CD4-positive, alpha-beta T cell treated with Interleukin-4 for 1 hour (primary cell): ENCODE measurements at places on chromosomes 5 and 9.

GRCh38 chr9:84659313-84659712 is 10.2 kb upstream of the NTRK2 start:
- DNase-seq = no peak

GRCh38 chr9:16312116-16312515 is 558.4 kb downstream of the BNC2 start:
- no peak for DNase-seq

DNA sequence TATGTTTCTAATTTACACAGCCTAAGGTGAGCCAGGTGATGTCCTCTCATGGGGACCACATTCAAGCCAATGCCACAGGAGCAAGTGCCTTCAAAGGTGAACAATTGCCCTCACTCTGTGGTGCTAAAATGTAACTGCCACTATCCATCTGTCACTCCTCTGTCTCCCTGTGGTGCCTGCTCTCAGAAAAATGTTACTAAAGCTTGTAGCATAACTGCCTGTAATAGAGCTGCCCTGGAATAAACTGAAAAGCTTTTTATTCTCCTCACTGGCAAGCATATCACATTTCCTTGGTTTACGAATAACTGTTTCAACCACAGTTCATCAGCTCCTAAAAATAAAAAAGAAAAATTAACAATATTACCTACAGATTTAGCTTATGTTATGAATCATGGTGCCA is 142.4 kb downstream of the ST8SIA4 start:
- DNase-seq = no peak

DNA sequence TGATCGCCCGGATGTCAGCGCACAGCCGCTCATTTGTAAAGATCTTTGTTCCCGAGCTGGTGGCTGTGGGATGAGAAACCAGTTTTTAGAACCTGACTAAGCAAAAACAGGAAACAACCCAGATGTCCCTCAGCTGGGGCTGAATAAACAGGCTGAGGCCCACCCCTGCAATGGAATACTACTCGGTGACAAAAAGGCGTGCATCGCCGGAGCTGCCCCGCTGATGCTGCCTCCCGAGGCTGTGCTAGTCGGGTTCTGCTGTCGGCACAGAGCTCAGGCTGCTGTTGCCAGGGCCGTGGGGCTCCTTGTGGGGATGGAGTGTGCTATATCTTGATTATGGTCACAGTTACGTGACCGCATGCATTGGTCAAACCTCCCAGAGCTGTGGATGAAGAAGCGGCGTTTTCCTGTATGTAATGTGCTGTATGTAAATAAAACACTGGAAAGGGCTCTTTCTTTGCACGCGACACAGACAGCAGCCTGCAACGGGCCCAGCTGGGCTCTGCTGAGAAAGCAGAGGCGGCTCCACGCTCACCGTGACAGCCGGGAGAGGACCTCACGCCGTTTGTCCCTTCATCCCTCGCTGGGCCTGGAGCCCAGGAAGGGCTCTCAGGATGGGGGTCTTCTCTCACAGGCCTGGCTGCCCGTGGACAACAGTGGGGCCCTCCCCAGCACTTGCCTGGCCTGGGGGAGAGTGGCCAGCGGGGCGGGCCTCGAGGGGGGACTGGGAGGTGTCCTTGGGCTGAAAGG is 51.5 kb upstream of the RNU6ATAC start:
- no peak for DNase-seq

GRCh38 chr9:37061768-37062167 is 27.7 kb upstream of the PAX5 start:
- no peak for DNase-seq

DNA sequence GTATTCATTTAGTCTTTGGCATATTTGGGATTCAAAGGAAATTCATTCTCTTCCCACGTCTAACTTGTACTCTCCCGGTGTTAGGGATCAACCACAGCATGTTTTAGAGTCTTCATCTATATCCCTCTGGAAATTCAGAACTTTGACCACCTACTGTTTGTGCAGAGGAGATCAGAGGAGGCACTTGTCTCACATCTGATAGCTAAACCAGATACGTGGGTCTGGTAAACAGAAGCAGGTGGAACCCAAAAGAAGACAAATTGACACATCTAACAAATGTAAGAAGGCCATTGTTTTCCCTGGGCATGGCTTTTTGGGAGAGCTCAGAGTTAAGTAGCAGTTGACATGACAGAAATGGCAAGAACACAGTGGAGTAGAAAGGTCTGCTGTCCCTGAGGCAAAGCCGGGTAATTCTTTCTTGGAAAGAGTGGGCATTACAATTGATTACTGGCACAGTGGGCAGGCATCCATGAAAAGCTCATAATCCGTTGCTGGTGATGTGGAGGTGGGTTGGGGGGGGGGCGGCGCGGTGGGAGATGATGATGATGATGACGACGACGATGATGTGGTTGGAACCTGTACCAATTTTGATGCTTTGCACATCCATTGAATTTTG is 27.5 kb downstream of the PIP5K1B start:
- no peak for DNase-seq

DNA sequence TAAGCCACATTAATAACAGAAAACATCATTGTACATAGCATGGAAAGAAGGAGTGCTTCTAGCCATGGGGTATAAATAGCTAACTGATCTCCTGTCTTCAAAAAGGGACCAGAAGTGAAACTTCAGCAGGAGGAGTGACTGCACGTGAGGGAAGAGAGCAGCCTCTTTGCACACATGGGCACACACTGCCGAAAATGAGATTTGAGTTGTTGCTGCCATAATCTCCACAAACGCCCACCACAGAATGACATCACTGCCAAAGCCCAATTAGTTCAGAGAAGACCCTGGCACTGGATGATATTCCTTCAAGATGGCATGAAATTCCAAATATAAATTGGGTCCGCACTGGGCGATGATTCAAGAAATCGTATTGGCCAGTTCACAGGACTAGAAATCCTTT is 238.9 kb upstream of the NR4A3 start:
- no peak for DNase-seq

DNA sequence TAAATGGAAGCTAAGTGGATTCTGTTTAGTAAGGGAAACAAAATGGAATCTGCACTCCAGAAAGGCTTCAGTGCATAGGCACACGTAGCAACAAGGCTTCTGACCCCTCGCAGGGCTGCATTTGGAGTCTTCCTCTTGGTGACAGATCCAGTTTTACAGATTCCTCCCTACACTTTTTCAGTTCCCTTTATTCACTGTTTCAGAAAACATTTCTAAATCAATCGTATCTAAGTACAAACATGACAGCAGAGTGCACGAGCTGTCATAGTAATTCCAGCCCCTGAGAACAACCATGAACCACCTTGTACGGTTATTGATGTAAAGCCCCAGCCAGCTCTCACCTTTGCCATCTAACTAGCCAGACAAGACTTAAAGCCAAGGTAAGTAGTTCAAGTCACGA is 491.6 kb downstream of the SEMA5A start:
- DNase-seq = no peak

DNA sequence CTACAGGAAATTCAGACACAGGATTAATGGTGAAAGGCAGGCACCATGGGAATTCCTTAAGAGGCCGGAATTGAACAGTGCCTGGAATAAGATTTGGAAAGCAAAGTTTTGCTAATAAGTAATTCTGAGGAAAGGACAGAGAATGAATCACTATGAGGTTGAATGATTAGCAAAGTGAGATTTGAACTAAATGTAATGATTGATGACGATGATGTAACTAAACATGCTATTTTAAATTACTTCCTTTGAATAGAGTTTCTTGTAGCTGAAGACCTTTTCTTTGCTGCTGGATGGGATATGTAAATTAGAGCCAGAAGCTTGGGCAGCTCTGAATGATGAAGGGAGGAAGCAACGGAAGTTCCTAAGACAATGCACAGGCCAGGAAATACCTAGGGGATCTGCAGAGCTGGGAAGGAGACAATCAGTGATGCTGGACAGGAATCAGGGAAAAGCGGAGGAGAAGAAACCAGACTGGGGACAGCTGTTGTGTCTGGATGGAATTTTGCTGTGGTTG is 482.0 kb downstream of the PSAT1 start:
- DNase-seq = no peak

- DNase-seq = no peak
These were observed 584 bp upstream of the PIP5K1B start for GRCh38 chr9:68704498-68704813.

DNA sequence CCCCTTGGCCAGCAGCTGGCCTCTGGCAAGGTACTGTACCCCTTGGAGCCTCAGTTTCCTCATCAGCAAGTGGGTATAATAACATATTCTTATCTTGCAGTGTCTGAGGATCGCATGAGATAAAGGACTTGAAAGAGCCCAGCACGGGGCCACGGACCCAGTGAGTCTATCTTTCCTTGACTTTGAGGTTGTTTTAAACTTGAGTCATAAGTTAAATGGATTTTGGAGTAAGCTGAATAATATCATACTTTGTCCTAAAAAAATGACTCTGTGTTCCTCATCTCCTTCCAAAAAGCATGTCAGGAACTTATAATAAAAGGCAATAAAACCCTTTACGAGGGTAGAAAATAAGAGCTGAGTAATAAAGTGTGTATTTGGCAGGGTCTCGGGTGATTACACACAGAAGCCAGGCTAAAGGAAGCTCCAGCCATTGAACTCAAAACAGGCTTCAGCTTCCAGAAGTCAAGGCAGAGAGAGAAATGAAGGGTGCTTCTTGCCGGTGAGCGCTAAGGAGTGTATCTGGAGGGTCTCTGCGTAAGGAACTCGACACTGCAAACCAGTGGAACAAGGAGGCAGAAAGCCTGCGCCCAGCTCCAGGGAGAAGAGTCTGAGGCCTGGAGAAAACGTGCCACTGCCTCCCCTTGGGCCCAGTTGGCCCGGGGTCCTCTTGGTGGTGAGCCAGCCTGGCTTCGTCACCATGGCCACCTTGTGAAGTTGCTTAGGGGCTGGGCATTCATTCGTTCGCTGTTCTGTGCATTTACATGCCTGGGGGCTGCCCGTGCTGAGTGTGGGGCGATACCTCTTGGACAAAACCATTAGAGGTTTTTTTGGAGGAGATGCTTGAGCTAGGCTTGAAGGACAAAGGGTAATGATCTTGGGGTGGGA is 72.4 kb upstream of the PHYKPL start:
- DNase-seq = no peak

- no peak for DNase-seq
These were observed 2.0 kb upstream of the PTGR1 start for GRCh38 chr9:111601237-111602018.

DNA sequence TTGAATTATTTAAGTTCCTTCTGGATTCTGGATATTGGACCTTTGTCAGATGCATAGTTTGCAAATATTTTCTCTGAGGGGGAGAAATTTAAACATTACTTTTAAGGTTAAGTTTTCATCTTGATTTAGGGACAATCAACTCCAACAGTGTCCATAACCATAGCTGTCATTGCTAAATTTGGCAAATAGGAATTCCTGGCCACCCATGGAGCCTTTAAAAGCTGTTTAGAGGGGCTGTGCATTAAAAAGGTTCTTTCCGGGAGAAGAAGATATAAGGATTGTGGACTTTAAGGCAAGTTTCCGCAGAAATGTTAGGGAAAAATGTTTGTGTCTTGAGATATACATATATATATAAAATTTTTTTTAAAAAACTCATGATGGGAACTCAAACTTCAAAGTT is 339.7 kb downstream of the ADAMTS6 start:
- no peak for DNase-seq

- peak; percentile 31 for DNase-seq
These were observed 90.9 kb upstream of the BOD1 start for GRCh38 chr5:173707392-173707791.

DNA sequence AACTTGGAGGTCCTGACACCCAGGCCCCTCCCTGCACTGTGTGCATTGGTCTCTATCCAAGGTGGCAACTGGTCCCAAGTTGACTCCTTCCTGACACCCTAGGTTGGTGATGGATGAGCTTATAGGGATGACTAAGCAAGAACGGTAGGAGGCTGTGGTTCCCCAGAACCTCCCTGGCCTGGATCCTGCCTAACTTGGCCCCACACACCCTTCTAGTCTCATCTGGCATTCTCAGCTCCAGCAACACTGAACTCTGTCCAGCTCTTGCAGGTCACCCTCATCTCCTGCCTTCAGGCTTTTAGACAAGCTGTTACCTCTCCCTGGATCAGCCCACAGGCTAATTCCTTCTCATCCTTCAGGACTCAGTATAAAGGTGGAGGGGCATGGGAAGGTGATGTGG is 16.5 kb downstream of the AQP3 start:
- no peak for DNase-seq

- DNase-seq = no peak
These were observed 105.4 kb downstream of the EDIL3 start for GRCh38 chr5:84279234-84279633.

DNA sequence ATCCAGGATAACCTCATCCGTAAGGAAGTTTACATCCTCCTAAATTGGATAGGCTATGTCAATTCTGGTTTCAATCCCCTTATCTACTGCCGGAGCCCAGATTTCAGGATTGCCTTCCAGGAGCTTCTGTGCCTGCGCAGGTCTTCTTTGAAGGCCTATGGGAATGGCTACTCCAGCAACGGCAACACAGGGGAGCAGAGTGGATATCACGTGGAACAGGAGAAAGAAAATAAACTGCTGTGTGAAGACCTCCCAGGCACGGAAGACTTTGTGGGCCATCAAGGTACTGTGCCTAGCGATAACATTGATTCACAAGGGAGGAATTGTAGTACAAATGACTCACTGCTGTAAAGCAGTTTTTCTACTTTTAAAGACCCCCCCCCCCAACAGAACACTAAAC is 1.3 kb downstream of the ADRB2 start:
- no peak for DNase-seq

- DNase-seq = no peak
These were observed 6.6 kb downstream of the CDX1 start for GRCh38 chr5:150173161-150173560.

GRCh38 chr5:72223371-72223770 is 96.7 kb downstream of the MRPS27 start:
- no peak for DNase-seq

DNA sequence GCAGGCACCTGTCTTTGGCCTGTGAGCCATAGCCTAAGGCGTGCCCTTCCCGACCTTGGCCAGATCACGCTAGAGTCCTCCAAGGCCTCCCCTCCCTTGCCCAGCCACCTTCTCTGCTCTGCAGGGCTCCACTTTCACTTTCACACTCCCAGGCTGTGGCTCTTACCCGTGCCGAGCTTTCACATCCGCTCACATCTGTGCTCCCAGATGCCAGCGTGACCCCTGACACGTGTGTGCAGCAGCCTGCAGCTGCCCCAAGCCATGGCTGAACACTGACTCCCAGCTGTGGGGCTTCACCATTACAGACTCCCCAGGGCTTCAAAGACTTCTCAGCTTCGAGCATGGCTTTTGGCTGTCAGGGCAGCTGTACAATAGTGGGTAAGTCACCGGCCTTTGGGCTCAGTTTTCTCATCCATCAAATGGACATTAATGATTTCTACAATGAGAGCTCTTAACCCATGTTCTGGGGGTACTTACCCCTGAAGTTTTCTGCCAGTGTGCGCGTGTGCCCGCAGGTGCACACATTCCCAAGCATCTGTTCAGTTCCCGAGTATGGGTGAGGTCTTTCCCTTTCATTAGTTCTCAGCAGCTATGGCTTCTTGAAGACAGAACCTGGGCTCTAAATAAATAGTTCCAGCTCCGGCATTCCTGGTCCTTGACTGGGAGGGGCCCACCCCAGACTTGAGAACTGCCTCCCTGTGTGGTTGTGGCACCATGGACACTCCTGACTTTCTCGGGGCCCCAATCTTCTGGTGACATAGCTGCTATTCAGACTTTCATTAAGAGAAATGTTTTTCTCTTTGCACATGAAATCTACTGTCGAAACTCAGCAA is 118.6 kb downstream of the RGS3 start:
- peak; percentile 86 for DNase-seq

GRCh38 chr9:22469928-22470544 is 23.4 kb downstream of the DMRTA1 start:
- DNase-seq = peak; percentile 11

GRCh38 chr5:72402381-72402890 is 82.3 kb downstream of the PTCD2 start:
- no peak for DNase-seq
